ENCODE measurements at places on chromosomes 12 and 14.

DNA sequence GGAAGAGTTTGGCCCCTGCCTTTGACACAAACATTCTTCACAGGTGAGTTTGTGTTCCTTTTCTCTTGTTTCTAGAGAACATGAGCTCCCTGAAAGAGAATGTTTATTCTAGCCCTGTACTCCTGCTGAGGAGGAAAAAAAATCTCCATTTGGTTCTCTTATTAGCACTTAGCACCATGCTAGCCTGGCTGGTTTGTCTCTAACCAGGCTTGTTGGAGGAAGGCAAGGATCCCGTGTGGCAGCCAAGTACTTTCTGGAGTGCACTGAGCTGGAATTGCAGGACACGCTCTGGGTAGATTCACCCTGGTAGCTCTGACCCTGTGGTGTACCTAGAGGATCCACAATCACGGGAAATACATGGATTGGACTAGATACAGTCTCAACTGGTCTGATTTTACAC, 41.9 kb downstream of the KCNA1 start:
- no peak for DNase-seq

- DNase-seq = no peak
These were observed 7.7 kb upstream of the NCKAP1L start for GRCh38 chr12:54489857-54490256.

DNA sequence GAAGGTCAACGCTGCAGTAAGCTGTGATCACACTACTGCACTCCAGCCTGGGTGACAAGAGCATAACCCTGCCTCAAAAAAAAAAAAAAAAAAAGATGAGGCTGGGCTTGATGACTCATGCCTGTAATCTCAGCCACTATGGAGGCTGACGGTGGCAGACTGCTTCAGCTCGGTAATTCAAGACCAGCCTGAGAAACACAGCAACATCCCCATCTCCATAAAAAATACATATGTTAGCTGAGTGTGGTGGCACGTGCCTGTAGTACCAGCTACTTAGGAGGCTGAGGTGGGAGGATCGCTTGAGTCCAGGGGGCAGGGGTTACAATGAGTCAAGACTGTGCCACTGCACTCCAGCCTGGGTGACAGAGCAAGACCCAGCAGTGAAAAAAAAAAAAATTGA, 50.4 kb downstream of the GXYLT1 start:
- peak; percentile 16 for DNase-seq

DNA sequence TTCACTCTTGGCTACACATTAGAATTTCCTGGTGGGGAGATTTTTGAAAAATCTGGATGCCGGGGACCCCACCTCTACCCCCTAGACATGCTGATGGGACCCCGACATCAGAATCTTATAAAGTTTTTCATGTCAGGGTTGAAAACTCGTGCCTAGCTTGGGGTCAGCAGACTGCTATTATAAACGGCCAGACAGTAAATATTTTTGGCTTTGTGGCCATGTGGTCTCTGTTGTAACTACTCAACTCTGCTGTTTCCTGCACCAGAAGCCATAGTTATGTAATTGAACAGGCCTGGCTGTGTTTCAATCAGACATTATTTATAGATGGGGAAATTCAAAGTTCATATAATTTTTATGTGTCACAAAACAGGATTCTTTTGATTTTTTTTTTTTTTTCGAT, 41.6 kb downstream of the ACACB start:
- no peak for DNase-seq

DNA sequence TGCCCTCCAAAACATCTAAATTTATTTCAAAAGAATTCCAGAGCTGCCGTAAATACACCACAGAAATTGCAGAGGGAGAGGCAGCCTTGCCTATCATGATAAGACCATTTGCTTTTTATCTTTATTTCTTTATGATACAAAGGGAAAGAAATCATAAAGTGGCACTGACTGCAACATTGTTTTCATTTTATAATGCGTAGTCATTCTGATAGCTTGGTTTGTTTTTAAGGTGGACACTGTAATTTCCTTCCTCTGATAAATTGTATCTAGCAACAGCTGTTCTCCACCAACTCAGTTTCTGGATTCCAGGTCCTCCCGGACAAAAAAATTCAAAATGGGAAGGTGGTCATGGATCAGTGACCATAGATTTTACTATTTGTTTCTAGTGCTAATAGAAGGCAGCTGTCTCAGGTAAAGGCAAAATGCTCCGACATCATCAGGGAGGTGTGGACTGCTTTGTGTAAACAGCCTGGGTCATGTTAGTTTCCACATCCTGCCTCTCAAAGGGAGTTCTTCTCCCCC, 623 bp upstream of the TSPAN8 start:
- DNase-seq = no peak

DNA sequence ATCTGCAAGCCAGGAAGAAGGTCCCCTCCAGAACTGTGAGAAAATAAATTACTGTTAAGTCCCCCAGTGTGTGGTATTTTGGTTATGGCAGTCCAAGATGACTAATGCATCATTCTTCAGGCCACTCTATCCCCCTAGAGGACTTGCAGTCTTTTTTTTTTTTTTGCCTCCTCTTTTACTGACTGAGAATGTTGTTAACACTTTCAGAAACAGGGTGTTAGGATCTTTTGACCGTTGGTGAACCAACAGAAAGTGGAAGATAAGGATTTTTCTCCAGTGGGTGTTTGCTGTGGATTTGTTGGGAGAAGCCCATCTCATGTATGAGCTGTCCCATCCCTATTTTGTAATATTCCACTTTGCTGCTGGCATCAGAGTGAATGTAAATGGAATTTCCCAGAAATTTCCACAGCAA, 37.8 kb downstream of the MARK3 start:
- DNase-seq = no peak

GRCh38 chr12:106758349-106759110, 16.0 kb upstream of the RIC8B start:
- no peak for DNase-seq

DNA sequence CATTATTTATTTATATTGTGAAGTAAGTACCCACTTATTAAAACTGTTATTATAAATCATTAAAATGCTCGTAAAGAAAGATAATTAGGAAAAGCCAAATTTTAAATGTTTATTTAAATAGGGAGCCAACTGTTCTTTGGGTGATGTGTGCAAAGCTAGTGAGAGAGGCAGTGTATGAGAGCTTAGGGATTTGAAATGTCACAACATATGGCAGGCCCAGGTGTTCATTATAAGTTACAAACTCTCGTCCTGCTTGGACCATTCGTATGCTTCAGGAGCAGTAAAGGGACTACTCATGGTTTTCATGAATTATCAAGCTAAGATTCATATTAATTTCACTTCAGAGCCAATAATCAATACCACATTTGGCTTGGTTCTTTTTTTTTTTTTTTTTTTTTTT, 154.5 kb downstream of the TGFB3 start:
- no peak for DNase-seq

GRCh38 chr14:102182190-102182589, 42.5 kb downstream of the WDR20 start:
- no peak for DNase-seq

DNA sequence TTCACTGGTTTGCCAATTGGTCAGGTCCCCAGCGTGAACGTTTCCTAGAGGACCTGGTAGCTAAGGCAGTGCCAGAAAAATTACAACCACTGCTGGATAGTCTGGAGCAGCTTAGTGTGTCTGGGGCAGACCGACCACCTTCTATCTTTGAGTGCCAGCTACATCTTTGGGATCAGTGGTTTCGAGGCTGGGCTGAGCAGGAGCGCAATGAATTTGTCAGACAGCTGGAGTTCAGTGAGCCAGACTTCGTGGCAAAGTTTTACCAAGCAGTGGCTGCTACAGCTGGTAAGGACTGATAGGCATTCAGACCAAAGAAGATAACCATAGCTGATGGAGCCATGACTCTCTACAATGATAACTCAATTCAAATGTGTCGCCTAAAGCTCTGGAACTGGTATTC, 2.5 kb downstream of the C14orf119 start:
- DNase-seq = no peak

DNA sequence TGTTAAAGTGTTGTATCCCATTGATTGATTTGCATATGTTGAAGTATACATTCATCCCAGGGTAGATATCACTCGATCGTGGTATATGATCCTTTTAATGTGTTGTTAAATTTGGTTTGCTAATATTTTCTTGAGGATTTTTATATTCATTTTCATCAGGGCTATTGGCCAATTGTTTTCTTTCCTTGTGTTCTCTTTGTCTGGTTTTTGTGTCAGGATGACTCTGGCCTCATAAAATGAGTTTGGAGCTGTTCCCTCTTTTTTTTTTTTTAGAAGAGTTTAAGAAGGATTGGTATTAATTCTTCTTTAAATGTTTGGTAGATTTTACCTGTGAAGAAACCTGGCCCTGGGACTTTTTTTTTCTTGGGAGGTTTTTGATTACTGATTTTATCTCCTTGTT, 303.5 kb upstream of the RTL1 start:
- DNase-seq = no peak

GRCh38 chr14:96502621-96503305, 581 bp downstream of the PAPOLA start:
- DNase-seq = peak; percentile 18

DNA sequence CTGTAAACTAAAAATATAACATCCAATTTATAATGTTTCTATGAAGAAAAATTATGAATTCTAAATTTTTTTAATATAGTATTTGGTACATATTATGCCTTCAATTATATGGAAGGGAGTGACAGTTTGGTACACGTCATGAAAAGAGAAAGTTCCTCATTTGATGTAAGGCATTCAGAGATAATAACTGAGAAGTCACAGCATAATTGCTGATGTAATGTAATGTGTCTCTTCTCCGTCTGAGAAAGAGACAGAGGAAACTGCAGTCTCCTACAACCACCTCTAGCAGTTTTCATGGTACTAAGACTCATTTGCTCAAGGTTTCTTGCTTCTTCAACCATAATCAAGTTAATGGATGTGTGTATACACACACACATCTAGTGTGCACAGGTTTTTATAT, 2.3 kb upstream of the CD69 start:
- DNase-seq = no peak

- no peak for DNase-seq
These were observed 66.4 kb downstream of the CRACR2A start for GRCh38 chr12:3686463-3686862.

DNA sequence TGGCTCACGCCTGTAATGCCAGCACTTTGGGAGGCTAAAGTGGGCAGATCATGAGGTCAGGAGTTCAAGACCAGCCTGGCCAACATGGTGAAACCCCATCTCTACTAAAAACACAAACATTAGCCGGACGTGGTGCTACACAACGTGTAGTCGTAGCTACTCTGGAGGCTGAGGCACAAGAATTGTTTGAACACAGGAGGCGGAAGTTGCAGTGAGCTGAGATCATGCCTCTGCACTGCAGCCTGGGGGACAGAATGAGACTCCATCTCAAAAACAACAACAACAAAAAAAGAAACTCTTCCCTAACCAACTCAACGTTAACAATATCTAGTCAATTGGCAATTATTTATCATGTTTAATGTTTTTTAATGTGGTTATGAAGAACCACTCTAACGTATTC, 89.3 kb downstream of the EPS8 start:
- no peak for DNase-seq

DNA sequence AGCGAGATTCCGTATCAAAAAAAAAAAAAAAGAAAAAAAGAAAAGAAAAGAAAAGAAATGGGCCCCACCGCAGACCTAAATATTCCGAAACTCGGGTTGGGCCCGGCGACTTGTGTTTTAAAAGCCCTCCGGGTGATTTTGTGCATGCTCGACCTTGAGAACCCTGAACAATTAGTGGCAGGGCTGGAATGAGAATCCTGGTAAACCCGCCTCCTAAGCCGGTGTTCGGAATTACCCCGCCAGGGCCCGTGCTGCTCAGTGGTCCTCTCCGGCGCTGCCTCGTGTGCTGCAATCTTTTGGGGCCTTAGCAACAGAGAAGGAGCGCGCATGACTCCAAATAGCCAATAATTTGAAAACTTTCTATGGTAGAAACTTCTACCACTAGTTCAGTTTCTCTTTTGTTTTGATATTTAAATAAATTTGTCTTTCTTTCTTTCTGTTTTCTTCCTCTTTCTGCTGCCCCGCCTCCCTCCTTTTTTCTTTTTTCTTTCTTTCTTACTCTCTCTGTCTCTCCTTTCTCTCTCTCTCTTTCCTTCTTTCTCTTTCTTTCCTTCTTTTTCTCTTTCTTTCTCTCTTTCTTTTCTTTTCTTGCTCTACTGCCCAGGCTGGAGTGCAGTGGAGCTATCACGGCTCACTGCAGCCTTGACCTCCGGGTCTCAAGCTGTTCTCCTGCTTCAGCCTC, 1.5 kb upstream of the GALNT6 start:
- DNase-seq = no peak

DNA sequence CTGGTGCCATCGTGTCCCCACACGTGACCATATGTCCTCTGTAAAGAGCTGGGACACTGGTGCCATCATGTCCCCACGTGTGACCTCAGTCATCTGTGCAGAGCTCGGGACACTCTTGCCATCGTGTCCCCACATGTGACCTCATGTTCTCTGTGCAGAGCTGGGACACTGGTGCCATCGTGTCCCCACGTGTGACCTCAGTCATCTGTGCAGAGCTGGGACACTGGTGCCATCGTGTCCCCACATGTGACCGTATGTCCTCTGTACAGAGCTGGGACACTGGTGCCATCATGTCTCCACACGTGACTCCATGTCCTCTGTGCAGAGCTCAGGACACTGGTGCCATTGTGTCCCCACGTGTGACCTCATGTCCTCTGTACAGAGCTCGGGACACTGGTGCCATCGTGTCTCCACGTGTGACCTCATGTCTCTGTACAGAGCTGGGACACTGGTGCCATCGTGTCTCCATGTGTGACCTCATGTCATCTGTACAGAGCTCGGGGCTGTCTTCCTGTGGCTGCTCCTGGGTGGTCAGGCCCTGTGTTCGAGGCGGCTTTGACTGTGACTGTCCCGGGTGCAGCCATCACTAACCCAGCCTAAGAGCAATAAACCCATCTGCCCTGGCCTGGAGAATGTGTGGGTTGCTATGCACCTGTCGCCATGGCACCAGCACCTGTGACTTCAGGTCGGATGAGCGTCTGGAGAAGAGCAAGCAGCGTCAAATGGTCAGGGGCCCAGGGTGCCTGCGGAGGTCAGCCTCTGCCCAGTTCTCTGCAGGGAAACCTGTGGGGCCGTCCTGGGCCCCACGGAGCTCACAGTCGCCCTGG, 334.4 kb downstream of the ADGRD1 start:
- DNase-seq = no peak

- DNase-seq = peak; percentile 17
These were observed 74.3 kb upstream of the ARID2 start for GRCh38 chr12:45655186-45655585.

- DNase-seq = no peak
These were observed 52.6 kb downstream of the SEC23A start for GRCh38 chr14:39050389-39050788.

- DNase-seq = no peak
These were observed 3.9 kb downstream of the STYX start for GRCh38 chr14:52733824-52734223.
